ENCODE measurements at places on chromosomes 7 and 10. TPM values are rescaled to one million over a fixed set of nuclear protein-coding genes. Genes with fewer than 3 reads are reported as not detected.

- H3K4me3 ChIP-seq = no peak overlapping the region
- DNase-seq = no peak
- no peaks in the 10 kb centered on the region for H3K36me3 ChIP-seq
- peaks cover 2% of the 10 kb centered on the region for H3K27me3 ChIP-seq
- H3K27ac ChIP-seq = no peak overlapping the region
- no peaks in the 10 kb centered on the region for H3K4me1 ChIP-seq
Observed at GRCh38 chr7:108328174-108328651, 128.0 kb downstream of the NRCAM start.

DNA sequence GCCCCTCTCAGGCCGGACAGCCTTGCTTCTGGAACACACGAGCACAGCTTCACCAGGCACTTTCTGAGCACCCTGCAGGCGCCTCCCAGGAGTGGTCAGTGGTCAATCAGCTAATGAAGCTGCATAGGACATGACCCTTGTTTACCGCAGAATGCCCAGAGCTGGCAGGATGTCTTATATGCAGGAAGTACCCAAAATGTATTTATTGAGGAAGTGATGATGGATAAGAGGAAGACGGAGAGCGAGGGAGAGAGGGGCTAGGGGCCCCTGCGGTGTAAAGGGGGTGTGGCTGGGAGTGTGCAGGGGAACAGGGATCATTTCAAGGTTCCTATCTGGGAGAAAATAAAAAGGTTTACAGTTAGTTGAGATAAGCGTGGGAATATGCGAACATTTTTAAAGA is 3.3 kb downstream of the CYP2E1 start:
- no peak overlapping the region for H3K27ac ChIP-seq
- peaks cover 57% of the 10 kb centered on the region for H3K27me3 ChIP-seq
- DNase-seq = no peak
- H3K36me3 ChIP-seq = no peaks in the 10 kb centered on the region

GRCh38 chr7:94433224-94433623 is 38.5 kb downstream of the COL1A2 start:
- H3K27me3 ChIP-seq = peaks cover 15% of the 10 kb centered on the region
- H3K36me3 ChIP-seq = no peaks in the 10 kb centered on the region
- H3K4me3 ChIP-seq = no peak overlapping the region
- H3K27ac ChIP-seq = no peak overlapping the region
- no peaks in the 10 kb centered on the region for H3K4me1 ChIP-seq

DNA sequence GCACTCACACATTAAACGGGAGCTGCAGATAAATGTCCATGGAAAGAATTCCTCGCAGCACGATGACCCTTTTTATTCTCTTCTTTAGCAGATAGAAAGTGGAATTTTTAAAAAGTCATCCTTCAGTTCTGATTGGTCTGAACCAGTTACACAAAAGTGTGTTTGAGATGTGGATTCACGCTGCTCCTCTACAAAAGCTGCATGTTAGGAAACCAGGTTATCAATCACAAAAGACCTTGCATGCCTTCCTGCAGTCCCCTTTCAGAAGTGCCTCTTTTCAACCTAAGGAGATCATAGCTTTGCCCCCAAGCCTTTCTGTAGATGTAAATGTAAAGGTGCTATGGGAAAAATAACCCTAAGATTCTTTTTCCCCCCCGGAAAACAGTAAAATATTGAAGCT is 299.7 kb downstream of the PLXDC2 start:
- no peak for DNase-seq
- H3K27ac ChIP-seq = no peak overlapping the region
- no peaks in the 10 kb centered on the region for H3K36me3 ChIP-seq
- no peak overlapping the region for H3K4me3 ChIP-seq
- H3K27me3 ChIP-seq = no peaks in the 10 kb centered on the region
- no peaks in the 10 kb centered on the region for H3K4me1 ChIP-seq

DNA sequence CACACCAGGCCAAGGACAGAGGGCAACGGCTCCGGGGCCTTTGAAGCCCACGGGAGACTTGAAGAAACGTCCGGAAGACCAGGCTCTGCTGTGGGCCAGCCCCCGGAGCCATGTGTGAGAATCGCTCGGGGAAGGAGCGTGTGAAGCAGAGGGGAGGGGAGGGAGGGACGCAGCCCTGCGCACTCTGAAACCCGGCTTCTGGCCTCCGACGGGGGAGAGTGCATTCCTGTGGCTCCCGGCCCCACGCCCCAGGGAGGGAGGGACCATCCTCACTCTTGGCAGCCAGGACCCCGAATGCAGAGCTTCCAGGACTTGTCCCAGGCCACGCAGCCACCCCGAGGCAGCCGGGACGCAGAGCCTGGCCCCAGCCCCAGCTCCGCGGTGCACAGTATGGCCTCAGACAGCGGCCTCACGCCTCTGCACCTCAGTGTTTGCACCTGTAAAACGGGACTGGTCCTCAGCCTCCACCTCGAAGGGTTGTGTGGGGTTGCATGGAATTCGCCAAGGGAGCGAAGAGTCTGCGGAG is 67.4 kb downstream of the PDGFA start:
- no peak for DNase-seq
- no peaks in the 10 kb centered on the region for H3K36me3 ChIP-seq
- H3K27me3 ChIP-seq = peaks cover 9% of the 10 kb centered on the region
- no peak overlapping the region for H3K27ac ChIP-seq
- H3K4me3 ChIP-seq = no peak overlapping the region

GRCh38 chr10:128594688-128595087 is 468.5 kb upstream of the MKI67 start:
- H3K4me3 ChIP-seq = no peak overlapping the region
- no peaks in the 10 kb centered on the region for H3K4me1 ChIP-seq
- no peak for DNase-seq
- no peak overlapping the region for H3K27ac ChIP-seq
- H3K36me3 ChIP-seq = no peaks in the 10 kb centered on the region

- peaks cover 54% of the 10 kb centered on the region for H3K4me1 ChIP-seq
- H3K27me3 ChIP-seq = no peaks in the 10 kb centered on the region
- H3K27ac ChIP-seq = peak overlapping the region; percentile 83
- peak; percentile 38 for DNase-seq
Observed at GRCh38 chr7:6392712-6393666, 54.8 kb downstream of the DAGLB start.

GRCh38 chr7:27346531-27347275 is 104.1 kb downstream of the EVX1 start:
- no peaks in the 10 kb centered on the region for H3K4me1 ChIP-seq
- H3K27ac ChIP-seq = no peak overlapping the region
- H3K4me3 ChIP-seq = no peak overlapping the region
- H3K27me3 ChIP-seq = peaks cover 3% of the 10 kb centered on the region
- no peaks in the 10 kb centered on the region for H3K36me3 ChIP-seq

GRCh38 chr10:123494301-123494808 is 171.8 kb upstream of the GPR26 start:
- no peak overlapping the region for H3K27ac ChIP-seq
- no peak overlapping the region for H3K4me3 ChIP-seq
- DNase-seq = no peak
- no peaks in the 10 kb centered on the region for H3K4me1 ChIP-seq
- peaks cover 1% of the 10 kb centered on the region for H3K27me3 ChIP-seq

DNA sequence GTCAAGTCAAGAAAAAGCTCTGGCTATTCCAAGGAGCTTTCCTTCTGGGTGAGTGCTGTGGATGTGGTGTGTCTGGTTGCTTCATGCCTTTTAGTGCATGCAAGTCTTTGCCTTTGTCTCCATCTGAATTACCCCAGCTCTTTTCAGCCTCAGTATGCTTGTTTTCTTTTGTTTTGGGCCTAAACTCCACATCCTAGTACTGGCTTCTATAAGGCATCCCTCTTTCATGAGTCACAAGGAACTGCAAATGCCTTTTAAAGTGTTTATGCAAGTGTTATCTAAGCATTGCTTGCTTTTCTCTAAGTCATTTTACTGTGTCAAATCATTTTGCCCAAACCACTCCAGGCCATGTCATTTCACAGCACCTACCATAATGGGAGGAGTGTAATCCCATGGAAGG is 132.1 kb downstream of the PLCE1 start:
- H3K4me1 ChIP-seq = no peaks in the 10 kb centered on the region
- peaks cover 2% of the 10 kb centered on the region for H3K27me3 ChIP-seq
- no peak overlapping the region for H3K27ac ChIP-seq
- no peak overlapping the region for H3K4me3 ChIP-seq
- DNase-seq = no peak

- peaks cover 3% of the 10 kb centered on the region for H3K36me3 ChIP-seq
- peak; percentile 61 for DNase-seq
- H3K4me1 ChIP-seq = peaks cover 52% of the 10 kb centered on the region
- peaks cover 41% of the 10 kb centered on the region for H3K27me3 ChIP-seq
- no peak overlapping the region for H3K27ac ChIP-seq
- peak overlapping the region; percentile 37 for H3K4me3 ChIP-seq
Observed at GRCh38 chr10:101062232-101063049, 652 bp downstream of the KAZALD1 start.

DNA sequence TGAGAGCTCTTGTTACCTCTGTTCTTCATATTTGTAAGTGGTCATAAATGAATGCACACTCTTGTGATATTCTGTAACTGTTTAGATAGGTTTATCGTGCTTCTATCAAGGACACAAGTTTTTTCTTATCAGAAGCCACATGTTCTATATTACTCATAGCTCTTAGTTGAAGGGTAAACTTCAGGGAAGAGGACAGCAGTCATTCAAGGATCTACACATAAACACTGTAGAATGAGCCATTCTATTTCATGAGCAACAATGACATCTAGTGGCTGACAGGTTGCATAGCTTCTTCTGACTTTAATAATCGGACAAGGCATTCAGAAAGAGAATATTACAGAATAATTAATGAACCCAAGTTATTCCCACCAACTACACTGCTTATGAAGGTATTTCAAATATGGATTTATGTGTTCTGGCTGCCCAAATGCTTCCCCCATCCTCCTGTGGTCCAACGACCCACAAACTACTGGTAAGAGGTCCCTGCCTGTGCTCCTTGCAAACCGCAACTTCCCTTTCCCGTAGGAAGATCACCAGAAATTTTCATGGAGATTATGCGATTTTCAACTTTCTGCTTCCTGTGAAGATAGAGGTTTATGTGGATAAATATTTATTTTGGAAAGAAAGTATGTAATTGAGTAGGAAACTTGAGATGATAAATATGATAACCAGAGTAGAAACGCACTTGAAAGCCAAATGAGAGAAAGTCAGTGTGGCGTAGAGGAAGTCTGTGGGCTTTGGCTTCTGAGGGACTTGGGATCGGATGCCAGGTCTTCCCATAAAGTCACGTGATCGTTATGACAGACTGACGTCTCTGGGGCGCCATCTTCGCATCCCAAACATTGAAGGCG is 16.8 kb upstream of the ABCB5 start:
- H3K36me3 ChIP-seq = no peaks in the 10 kb centered on the region
- no peak overlapping the region for H3K27ac ChIP-seq
- peaks cover 5% of the 10 kb centered on the region for H3K27me3 ChIP-seq
- H3K4me1 ChIP-seq = no peaks in the 10 kb centered on the region
- no peak overlapping the region for H3K4me3 ChIP-seq

DNA sequence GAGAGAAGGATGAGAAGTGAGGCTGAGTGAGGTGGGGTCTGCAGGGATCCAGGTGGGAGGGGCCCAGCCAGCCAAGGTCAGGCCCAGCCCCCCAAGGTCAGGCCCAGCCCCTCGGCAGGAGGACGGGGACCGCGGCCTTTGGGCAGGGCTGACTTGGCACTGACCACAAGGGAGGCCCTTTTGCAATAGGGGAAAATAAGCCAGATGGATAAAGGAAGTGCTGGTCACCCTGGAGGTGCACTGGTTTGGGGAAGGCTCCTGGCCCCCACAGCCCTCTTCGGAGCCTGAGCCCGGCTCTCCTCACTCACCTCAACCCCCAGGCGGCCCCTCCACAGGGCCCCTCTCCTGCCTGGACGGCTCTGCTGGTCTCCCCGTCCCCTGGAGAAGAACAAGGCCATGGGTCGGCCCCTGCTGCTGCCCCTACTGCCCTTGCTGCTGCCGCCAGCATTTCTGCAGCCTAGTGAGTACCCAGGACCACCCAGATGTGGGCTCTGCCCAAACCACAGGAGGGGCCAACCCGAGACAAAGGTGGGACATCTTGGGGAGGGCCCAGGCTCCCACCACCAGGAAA is at the start of gene PILRA:
Gene PILRA (plus strand): TSS at position 227 of the 571 bp plus-strand sequence. CDS start 170 bp downstream, at position 397.
- peak within 1 kb of the TSS; percentile 56 for H3K27ac ChIP-seq
- no peak within 1 kb of the TSS for H3K4me3 ChIP-seq
- no peaks in the 10 kb centered on the region for H3K27me3 ChIP-seq
- DNase-seq = no peak
- no peaks in the 10 kb centered on the region for H3K36me3 ChIP-seq
- H3K4me1 ChIP-seq = peaks cover 21% of the 10 kb centered on the region

- peak; percentile 7 for DNase-seq
- H3K36me3 ChIP-seq = no peaks in the 10 kb centered on the region
- no peak overlapping the region for H3K4me3 ChIP-seq
- no peaks in the 10 kb centered on the region for H3K4me1 ChIP-seq
Observed at GRCh38 chr7:155988416-155988815, 176.2 kb upstream of the SHH start.

Gene SPDYE6
- not detected for total RNA-seq

Gene PRSS37
- not detected for total RNA-seq

Gene BAZ1B
- total RNA-seq = 84.5 TPM

Gene GPR26
- not detected for total RNA-seq

Gene URGCP
- total RNA-seq = 20.1 TPM

Gene MYO3A
- not detected for total RNA-seq

Gene CYP3A7
- not detected for total RNA-seq

Gene OR2A42
- total RNA-seq = not detected

Gene EGFR
- total RNA-seq = not detected

Gene IDI2
- not detected for total RNA-seq
